ENCODE measurements at places on chromosomes 12 and 14. TPM values are rescaled to one million over a fixed set of nuclear protein-coding genes. Genes with fewer than 3 reads are reported as not detected.

Gene ACVRL1
- 2.0 TPM for total RNA-seq

Gene GALNT8
- total RNA-seq: 0.38 TPM

Gene ARHGAP9
- 4.6 TPM for total RNA-seq

Gene TMTC1
- 31.9 TPM for total RNA-seq

Gene LTA4H
- 124 TPM for total RNA-seq

GRCh38 chr12:98743362-98743953 lies 98.4 kb downstream of the APAF1 start:
- DNase-seq: no peak

DNA sequence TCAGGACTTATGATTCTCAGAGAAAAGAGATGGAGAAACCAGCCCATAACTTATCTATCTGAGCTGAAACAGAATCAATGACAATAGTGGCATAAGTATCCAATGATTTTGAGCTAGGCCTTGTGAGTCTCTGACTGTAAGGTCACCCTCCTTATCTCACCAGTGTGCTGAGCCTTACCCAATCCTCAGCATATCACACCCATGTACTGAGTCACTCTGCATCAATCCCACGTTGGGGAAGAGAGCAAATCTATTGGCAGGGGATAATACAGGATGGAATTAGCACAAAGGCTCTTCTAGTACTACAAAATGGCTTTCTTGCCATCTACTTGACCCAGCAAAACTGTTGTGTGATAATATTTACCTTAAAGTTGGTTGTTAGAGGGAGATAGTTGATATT lies 997.8 kb downstream of the NRXN3 start:
- DNase-seq: no peak

- DNase-seq: no peak
These were observed 181.6 kb upstream of the GZMB start for GRCh38 chr14:24815543-24815942.

- DNase-seq: no peak
These were observed 255.2 kb upstream of the NAV3 start for GRCh38 chr12:77575376-77575919.

GRCh38 chr12:62933220-62933601 lies 1.7 kb downstream of the PPM1H start:
- no peak for DNase-seq

- no peak for DNase-seq
These were observed 388.1 kb upstream of the TMPO start for GRCh38 chr12:98127336-98127679.

DNA sequence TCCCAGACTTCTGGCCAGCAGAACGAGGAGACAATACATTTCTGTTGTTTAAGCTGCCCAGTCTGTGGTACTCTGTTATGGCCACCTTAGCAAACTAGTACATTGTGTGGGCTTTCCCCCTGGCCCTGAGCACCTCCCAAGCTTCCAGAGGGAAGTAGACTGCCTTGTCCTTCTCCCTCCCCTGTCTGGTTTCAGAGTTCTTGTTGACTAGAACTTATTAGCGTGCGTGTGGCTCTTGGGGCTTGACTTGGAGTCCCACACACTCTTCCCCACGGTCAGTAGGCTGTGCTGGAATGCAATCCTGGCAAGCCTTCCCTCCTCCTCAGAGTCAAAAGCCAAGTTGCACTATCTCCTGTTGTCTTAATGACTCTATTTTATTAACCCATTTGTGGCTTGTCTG lies 27.7 kb downstream of the FBLN5 start:
- no peak for DNase-seq

DNA sequence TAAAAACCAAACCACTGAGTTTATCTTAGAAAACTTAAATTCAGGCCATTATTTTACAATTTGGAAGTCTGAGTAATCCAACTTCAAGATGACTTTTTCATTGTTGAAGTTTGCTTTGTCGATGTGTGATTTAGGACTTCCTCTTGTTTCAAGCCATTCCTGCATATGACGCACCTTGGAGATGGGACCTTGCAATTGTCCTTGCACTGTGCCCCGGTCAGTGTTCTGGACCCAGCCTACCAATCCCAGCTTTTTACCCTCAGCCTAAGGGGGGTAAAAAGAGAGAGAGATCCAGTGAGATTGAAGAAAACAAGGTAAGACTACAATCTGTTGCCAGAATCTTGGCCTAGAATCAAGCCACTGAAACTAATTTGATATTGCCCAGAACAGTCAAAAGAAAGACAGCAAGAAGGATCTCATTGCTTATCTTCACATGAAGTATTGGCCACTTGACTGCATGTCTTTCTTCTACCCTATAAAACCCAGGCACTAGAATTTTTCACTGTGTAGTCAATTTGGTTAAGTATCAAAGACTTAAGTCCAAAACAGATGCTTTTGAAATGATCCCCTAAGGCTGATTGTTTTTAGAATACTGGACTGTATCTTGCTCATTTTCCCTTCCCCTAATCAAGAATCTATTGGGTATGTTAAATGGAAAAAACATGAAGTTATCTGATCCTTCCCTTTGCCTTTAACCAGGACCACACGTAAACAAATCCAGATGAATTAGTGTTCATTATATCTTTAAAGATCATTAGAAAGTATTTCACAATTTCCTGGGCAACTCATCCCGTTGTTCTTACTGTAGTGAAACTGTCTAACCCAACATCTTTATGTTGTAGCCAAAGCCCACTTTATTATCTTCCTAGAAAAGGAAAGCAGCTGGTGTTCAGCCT lies 2.4 kb upstream of the MLH3 start:
- no peak for DNase-seq

- no peak for DNase-seq
These were observed 165.0 kb downstream of the PAX9 start for GRCh38 chr14:36826614-36827013.

GRCh38 chr14:105929327-105930081 lies 403.1 kb downstream of the TMEM121 start:
- no peak for DNase-seq

GRCh38 chr12:115374480-115375185 lies 690.7 kb upstream of the TBX3 start:
- DNase-seq: no peak

GRCh38 chr12:42240131-42240750 lies 2.2 kb upstream of the YAF2 start:
- DNase-seq: no peak

DNA sequence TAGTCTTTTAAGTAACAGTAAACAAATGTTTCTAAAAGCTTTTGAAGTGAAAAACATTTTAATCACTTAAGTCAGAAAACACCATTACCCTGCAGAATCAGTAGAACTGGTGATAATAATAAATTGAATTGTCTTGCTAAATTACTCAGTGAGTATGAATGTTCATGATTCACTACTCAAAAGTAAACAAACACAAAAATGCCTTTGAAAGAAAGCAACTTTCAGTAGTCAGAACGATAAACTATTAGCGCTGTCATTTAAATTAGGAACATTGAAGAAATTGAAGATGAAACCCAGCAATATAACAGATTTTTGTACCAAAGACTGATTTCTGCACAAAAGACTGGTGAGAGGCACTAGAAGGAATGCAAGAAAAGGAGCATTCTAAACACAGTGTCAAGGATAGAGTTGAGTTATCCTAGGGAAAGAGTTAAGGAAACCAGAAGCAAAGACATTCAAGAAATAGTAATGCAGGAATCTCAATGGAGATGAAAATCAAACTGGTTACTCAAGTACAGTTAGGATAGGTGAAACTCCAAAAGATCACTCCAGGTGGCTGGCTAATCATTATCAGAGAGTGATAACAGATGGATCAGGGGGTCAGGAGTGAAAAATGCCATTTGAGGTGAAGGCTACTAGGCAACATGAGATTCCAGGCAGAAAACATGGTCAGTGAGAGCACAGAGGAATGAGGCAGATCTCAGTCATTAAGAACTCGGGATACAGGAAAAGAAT lies 77.4 kb upstream of the ALG10 start:
- no peak for DNase-seq
